ENCODE measurements at places on chromosomes 13 and 19.

DNA sequence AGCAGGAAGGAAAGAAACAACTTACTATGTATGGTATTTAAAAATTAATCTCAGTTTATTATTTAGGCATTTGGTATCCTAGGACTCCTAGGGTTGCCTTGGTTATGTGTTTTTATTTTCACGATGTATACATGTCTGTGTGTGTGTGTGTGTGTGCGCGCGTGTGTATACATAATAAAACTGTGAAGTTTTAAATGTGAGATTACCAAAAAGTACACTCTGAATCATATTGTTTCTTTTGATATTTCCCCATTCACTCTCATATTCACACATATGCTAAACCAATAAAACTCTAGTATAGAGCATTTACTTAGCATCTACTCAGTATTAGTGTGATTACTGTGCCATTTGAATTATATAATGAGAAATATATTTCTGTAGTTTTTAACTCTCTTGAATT lies 30.8 kb upstream of the NDFIP2 start:
- DNase-seq, result no peak

DNA sequence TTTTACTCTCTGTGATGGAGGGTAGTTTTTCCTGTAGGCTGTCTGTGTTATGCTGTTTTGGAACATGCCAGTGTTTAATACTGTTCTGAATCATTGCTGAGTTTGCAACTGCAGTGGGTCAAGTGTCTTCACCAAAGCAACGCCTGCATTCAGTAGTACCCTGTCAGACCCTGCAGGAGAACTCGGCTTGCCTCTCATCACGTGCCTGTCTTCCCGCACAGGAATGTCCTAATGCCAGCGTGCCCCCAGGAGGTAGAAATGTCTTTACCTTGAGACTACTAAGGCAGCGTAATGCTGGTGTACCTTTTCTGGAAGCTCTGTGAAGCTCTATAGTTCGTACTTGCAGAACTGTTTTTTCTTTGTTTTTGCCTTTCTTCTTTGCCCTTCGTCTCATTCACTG lies 42.3 kb downstream of the POLR1D start:
- DNase-seq, result no peak

GRCh38 chr19:40571005-40571318 lies 5.7 kb upstream of the SHKBP1 start:
- no peak for DNase-seq

DNA sequence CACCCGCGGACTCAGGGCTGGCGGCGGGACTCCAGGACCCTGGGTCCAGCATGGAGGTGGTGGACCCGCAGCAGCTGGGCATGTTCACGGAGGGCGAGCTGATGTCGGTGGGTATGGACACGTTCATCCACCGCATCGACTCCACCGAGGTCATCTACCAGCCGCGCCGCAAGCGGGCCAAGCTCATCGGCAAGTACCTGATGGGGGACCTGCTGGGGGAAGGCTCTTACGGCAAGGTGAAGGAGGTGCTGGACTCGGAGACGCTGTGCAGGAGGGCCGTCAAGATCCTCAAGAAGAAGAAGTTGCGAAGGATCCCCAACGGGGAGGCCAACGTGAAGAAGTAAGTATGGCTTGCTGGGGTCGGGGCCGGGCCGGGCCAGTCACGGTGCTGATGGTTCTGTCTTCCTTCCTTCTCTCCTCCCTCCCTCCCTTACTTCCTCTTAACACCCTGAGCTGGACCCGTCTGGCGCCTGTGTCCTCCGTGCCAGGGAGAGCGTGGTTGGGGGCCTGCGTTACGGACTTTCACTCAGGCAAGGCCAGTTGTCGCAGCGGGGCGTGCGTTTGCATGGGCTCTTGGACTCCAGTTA lies 1.4 kb downstream of the STK11 start:
- DNase-seq, result no peak

GRCh38 chr19:18424122-18424889 lies 5.1 kb downstream of the SSBP4 start:
- DNase-seq, result no peak

DNA sequence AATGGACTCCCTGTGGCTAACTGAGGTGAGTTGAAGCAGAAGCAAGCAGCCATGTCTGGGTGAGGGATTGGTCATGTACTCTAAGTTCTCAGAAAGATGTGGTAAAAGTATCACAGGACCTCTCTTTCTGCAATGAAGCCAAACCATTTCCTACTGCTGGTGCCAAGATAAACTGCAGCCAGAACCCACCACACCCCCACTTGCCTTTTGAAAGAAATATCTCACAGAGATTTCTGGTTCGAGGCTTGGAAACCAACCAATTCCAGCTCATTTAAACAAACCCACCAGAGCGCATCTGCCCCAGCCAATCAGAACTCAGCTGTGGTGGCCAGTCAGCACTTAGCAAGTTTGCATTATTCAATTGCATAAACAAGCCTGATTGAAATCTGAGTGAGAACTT lies 204.5 kb upstream of the ATXN8OS start:
- DNase-seq, result no peak

- DNase-seq, result no peak
Observed at GRCh38 chr19:18669524-18669817, 14.0 kb upstream of the CRTC1 start.

GRCh38 chr13:46492946-46493345 lies 60.0 kb upstream of the LRCH1 start:
- DNase-seq, result peak; percentile 46

DNA sequence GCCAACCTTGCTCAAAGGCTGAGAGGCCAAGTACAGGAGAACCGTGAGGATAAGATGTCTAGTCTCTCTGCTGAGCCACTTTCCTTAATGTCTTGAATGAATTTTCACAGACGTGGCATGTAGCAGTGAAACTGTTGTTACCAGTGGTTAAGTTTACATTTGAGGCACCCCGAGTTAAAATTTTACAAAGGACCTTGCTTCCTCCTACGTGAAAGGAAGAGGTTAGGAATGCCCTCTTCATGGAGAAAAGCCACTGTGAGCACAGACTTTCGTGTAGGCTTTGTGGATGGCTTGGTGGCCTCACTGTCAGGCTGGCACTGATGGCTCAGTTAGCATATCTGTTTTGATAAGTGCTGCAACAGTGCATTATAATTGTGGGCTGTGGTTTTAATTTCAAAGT lies 2.7 kb downstream of the GJB2 start:
- DNase-seq, result no peak

- DNase-seq, result no peak
Observed at GRCh38 chr13:25756912-25757311, 294.9 kb downstream of the SHISA2 start.

DNA sequence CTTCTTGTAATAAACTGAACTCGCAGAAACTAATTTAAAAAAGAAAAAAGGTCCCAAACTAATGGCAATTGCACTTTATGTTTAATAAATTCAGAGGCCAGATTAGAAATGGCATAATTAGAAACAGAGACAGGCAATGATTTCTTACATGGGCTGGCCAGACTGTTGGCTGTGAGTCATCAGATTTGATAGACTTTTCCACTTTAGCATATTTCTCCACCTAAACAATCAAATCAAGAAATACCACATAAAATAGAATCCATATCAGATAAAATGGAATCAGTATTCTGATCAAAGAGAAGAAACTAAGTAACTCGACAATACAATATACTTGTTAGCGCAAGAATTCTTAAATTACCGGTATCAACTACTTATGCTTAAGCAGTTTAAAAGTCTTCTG lies 29.0 kb downstream of the EXOSC8 start:
- DNase-seq, result no peak

GRCh38 chr19:1045247-1045603 lies 5.3 kb downstream of the ABCA7 start:
- peak; percentile 61 for DNase-seq

DNA sequence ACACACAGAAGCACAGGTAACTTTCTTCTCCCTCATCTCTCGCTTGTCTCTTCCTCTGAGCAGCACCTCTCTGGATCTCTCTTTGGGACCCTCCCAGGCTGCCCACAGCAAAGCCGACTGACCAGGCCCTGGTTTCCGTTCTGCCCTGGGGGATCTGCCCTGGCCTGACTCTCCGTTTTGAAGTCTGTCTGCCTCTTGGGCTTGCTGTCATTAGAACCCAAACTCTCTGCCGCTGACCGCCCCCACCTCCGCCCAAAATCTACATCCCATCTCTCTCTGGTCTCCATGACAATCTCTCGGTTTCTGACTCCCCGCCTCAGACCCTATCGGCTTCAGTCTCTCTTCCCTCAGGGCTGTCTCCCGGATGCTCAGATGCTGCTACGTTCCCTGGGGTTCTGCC lies 6.9 kb downstream of the KCNC3 start:
- DNase-seq, result no peak

DNA sequence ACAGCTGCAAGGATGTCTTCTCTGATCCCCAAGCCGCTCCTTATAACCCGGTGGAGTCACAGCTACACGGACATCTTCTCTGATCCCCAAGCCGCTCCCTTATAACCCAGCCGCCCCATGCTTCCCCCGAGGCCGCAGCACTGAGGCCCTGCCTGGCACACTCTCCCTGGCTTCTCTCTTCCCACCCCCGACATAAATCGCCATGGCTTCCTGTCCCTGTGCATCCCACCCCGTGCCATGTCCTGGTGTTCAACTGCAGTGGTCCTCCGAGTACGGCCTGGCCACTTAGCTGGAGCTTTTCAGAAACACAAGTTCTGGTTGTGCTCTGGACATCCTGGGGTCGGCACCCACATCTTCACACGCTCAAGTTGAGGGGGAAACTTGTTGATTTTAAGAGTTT lies 60.4 kb downstream of the RASA3 start:
- DNase-seq, result no peak

DNA sequence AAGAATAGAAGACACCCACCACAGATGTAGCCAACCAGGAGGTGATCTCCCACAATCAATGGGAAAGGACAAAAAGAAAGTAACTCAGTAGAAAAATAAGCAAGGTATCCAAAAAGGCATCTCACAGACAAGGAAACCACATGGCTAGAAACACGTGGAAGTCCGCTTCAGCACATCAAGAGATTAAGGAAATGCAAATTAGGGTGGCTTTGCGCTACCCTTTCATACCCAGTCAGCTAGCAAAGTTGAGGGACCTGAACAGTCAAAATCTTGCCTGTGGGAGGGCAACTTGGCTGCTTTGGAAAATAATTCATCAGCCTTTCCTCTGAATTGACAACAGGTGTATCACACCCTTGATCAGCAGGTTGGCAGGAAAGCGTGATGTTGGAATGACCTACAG lies 11.6 kb upstream of the UQCR11 start:
- DNase-seq, result no peak

GRCh38 chr13:94414141-94414540 lies 65.3 kb downstream of the DCT start:
- DNase-seq, result no peak

DNA sequence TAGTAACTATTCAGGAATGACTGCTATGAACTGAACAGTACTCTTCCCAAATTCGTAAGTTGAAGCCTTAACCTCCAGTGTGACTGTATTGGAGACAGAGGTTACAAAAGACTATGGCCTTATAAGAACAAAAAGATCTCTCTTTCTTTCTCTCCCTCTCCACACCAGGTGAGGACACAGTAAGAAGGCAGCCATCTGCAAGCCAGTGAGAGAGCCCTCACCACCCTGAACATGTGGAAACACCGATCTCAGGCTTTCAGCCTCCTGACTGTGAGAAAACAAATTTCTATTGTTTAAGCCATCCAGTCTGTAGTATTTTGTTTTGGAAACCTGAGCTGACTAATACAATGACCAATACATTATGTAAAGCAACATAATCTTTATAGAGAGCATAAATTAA lies 888.9 kb downstream of the SLITRK1 start:
- no peak for DNase-seq

GRCh38 chr13:50123002-50123401 lies 107.8 kb downstream of the KCNRG start:
- no peak for DNase-seq

- peak; percentile 95 for DNase-seq
Observed at GRCh38 chr19:21505459-21506451, at the start of gene ZNF429. Gene ZNF429 (plus strand): TSS chr19:21505602. CDS start chr19:21505772, 170 bp downstream.

- no peak for DNase-seq
Observed at GRCh38 chr19:10004617-10005016, 5.7 kb downstream of the COL5A3 start.

DNA sequence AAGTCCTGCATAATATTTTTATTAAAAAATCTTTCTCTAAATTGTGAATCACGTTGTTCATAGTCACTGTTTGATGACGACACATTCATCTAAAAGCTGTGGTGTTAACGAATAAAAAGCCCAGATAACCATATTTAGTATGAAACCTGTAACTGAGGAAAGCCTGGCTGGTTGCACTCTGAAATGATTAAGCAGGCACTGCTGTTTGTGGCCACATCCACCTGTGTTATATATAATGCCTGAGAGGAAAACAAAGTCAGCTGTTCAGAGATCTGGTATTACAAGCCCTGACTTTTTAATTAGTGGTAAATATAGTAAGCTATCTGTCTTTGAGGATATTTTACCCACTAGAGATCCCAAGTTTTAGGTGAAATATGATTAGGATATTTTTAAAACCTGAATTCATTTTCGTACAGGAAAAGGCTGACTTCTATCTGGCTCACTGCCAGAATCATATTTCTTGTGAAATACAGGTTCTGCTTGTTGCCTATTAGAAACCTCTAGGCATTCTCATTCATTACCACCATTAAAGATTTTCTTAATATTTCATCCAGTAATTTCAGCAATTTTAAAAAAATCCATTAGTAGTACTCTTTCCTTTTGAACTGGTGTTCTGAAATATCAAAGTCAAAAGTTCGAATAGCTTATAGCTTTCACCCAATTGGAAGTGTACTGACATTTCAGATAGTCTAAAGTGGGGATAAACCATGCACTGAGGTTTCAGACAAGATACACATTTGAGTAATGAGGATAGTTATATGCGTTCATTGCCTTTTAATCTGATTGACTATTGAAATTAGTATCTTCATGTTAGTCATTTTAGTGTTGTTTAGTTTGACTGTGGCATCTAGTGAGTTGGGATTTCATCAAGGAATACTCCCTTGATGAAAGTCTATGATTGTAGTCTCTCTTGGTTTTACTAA lies 79.7 kb downstream of the LMO7 start:
- DNase-seq, result peak; percentile 10

- peak; percentile 94 for DNase-seq
Observed at GRCh38 chr13:79659121-79659521, 178.2 kb downstream of the NDFIP2 start.

DNA sequence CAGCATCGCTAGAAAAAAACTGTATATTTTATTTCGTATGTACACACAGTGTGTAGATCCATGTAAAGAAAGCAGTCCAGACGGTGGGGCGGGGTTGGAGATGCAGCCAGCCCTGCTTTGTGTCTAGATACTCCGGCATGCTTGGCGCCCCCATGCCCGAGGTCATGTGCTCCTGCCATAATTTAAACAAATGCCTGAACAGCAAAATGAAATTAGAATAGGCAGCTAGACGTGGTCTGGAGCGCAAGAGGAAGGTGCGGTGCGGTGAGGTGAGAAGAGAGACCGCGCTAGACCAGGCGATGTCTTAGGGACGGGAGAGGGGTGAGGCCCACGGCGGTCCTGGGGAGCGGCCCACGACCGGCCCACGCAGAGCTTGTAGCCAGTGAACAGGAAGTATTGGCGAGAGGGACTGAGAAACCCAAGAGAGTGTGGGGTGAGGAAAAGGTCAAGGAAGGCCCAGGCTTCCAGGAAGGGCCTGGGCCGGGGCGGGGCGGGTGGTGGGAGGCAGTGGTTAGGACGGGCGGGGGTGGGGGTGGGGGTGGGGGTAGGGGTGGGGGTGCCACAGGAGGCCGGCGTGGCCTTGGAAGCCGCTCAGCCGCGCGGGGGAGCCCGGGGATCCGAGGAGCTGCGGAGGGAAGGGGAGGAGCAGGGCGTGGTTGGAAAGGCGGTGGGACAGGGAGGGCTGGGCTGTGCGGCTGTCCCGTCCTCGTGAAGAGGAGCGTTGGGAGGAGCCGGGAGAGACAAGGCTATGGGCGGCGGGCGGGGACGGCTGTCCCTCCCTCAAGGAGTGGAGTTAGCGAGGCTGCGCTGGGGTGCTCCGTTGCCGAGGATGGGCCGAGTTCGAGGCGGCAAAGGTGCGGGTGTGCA lies 254.7 kb upstream of the SGCG start:
- DNase-seq, result no peak

Measured in SK-N-DZ (cell line).